DMS79 (cell line): ENCODE measurements at places on chromosomes 1 and 21.

- DNase-seq: no peak
Observed at GRCh38 chr1:171426645-171427044, 58.7 kb upstream of the PRRC2C start.

DNA sequence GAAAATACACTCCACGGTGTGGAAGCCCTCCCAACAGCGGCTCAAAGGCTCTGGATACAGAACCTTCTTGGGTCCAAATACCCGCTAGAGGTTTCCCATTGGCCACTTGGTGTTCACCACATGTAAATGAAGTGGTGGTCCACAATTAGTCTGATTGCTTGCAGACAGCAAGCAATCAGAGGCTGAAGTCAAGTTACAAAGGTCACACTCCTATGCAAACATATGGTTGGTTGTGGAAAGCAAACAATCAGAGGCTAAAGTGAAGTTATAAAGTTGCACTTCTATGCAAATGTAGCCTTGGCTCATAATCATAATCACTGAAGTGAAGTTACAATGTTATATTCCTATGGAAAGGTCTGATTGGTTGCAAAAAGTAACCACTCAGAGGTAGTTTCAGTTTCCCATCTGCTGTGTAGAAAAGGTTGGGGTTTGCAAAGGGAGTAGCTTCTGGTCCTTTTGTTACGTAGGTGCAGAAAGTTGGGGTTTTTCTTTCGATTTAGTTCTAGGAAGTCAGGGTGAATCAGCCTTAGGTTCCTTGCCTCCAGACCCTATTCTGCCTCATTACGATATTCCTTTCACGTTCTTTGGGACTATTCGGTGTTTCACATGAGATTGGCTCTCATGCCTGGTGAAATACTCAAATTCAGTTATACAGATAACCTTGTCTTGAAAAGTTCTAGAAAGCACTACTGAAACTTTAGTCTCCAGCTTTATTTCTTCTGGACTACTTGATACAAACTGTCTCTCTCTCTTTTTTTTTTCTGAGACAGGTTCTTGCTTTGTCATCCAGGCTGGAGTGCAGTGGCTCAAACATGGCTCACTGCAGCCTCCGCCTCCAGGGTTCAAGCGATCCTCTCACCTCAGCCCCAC, 36.7 kb upstream of the MTF2 start:
- no peak for DNase-seq

DNA sequence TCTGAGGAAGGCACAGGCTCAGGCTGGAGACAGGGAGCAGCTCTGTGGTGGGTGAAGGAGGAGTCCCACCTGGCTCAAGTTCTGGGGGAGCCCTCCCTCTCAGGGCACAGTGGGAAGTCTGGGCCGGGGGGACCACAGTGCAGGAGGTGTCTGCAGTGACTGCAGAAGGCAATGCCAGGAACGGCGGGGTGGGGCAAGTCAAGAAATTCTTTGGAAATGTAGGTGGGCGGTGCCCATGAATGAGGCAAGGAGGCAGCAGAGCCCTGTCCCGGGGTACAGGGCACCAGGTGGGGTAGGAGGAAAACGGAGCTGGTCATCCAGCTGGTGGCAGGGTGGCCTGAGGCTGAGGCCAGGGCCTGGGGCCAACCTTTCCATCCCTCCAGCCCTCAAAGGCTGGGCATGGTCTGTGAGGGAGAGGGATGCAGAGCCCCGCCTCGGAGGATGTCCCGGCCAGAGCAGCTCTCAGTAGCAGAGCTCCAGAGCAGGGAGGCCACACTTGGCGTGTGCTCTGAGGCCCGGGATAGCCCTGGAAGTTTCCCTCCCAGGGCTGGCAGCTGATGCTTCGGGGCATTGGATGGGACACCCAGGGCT, 4.7 kb downstream of the TFF3 start:
- DNase-seq: no peak

DNA sequence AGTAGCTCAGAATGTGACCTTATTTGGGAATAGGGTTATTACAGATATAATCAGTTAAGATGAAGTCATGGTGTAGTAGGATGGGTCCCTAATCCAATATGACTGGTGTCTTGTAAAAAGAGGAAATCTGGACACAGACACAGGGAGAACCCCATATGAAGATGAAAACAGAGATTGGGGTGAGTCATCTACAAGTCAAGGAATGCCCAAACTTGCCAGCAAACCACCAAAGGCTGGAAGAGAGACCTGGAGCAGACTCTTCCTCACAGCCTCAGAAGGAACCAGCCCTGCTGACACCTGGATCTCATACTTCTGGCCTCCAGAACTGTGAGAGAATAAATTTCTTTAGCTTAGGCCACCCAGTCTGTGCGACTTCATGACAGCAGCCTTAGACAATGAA, 29.9 kb downstream of the KRTAP19-8 start:
- DNase-seq: no peak

GRCh38 chr1:160167580-160167979, 16.2 kb downstream of the ATP1A4 start:
- peak; percentile 19 for DNase-seq

DNA sequence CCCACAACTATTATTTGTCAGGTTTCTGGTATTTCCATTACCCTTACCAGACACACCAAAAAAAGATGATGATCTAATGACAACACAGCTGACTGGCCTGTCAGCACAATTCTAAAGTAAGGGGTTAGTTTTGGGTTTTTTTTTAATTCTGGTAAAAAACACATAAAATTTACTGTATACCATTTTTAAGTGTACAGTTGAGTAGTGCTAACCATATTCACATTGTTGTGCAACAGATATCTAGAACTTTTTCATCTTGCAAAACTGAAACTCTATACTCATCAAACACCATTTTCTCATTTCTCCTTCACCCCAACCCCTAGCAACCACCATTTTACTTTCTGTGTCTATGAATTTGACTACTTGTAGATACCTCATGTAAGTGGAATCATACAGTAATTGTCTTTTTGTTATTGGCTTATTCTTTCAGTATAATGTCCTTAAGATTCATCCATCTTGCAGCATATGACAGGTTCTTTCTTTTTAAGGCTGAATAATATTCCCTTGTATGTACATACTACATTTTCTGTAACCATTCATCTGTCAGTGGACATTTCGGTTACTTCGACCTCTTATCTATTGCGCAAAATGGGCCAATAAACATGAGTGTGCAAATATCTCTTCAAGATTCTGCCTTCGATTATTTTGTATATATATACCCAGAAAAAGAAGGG, 29.8 kb downstream of the ARNT start:
- DNase-seq: no peak

GRCh38 chr21:41827951-41828883, 50.9 kb downstream of the PRDM15 start:
- no peak for DNase-seq

DNA sequence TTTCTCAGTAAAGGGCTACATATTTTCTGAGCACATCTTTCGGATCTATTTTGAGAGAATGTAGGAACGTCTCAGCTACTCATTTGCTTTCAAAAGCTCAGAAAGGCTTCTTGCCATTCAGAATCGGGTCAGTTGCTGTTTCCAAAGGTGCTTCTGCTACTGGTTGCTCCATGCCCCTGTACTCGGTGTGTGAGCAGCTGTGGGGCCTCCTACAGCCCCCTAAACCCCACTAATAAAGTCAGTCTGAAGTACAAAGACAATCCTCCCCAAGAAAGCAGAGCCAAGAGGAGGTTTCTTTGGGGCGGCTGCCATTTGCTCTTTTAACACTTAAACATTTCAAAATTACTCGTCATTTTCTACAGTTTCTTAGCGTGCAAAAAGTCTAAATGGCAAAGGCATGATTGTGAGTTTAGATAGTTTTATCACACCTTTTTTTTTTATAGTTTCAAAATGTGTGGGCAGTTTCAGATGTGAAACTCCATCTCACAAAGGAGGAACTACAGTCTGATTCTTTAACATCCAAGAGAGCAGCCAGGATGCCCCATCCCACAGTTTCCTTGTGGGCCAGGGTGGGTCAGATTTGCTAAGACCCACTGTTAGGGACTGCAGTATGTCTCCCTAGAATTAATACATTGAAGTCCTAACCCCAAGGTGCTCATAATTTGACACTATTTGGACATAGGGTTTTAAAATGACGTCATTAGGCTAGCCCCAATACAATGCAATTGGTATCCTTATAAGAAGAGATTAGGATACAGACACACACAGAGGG, 4.1 kb downstream of the RUNX1 start:
- no peak for DNase-seq

GRCh38 chr1:207429963-207430362, 24.2 kb upstream of the CR2 start:
- DNase-seq: no peak

- no peak for DNase-seq
Observed at GRCh38 chr1:187853505-187853904, 1024.8 kb downstream of the PLA2G4A start.

- DNase-seq: no peak
Observed at GRCh38 chr1:22208268-22208972, 65.5 kb upstream of the WNT4 start.

DNA sequence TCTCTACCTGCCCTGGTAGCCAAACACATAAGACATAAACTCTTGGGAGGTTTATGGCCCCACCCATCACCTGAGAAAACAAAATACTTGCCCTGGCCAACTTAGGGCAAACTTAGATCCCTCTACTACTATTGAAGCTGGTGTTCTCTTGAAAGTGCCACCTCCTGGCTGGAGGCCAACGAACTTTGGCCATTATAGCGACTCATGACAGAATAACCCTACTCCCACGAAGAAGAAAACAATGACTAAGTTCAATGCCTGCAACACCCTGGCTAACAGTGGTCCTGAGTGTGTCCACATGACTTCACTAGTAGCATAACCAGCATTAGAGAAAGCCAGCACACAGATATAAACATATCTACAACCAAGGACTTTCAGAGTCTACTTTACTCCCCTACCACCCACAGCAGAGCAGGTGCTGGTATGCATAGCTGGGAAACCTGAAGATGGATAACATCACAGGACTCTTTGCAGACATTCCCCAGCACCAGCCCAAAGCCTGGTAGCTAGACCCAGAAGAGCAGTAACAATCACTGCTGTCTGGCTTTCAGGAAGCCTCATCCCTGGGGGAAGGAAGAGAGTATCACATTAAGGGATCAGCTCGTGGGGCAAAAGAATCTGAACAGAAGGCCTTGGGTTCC, 81.0 kb downstream of the SLC30A10 start:
- no peak for DNase-seq

GRCh38 chr1:198660341-198661261, 21.8 kb downstream of the PTPRC start:
- no peak for DNase-seq

GRCh38 chr1:119674835-119675289, 26.8 kb upstream of the ZNF697 start:
- peak; percentile 66 for DNase-seq

DNA sequence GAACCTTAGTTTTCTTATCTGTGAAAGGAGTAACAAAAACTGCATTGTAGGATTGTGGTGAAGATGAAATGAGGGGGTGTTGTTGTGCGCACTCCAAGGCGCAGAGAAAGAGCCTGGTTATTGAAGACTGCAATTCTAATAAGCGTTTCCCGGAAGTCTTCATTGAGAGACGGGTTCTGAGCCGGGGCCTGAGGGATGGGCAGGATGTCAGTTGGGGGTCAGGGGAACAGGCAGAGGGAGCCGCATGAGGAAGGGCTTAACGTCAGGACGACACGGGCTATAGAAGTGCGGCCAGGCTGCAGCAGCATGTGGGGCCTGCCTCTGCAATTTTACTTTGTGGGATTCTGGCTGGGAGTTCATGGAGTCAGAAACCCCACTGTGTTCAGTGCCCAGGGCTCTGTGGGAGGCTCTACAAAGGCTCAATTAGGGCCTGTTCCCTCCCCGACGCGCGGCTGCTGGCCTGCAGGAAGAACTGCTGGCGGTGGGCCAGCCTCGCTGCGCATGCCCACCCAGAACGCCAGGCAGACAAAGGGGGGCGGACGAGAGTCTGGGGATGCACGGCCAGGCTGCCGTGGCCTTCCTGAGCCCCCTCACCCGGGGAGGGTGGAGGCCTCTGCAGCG, 20.7 kb downstream of the TRIM62 start:
- peak; percentile 75 for DNase-seq

GRCh38 chr1:205610036-205610435, 21.8 kb downstream of the ELK4 start:
- DNase-seq: no peak

GRCh38 chr1:36650200-36651065, 167.7 kb upstream of the CSF3R start:
- no peak for DNase-seq

GRCh38 chr1:112934577-112934976, 21.4 kb downstream of the SLC16A1 start:
- DNase-seq: no peak

- DNase-seq: peak; percentile 76
Observed at GRCh38 chr1:150066838-150067183, 765 bp upstream of the VPS45 start.

GRCh38 chr1:153635872-153636271, 2.0 kb downstream of the CHTOP start:
- DNase-seq: no peak

- DNase-seq: no peak
Observed at GRCh38 chr1:175410560-175410959, 218.0 kb upstream of the KIAA0040 start.

DNA sequence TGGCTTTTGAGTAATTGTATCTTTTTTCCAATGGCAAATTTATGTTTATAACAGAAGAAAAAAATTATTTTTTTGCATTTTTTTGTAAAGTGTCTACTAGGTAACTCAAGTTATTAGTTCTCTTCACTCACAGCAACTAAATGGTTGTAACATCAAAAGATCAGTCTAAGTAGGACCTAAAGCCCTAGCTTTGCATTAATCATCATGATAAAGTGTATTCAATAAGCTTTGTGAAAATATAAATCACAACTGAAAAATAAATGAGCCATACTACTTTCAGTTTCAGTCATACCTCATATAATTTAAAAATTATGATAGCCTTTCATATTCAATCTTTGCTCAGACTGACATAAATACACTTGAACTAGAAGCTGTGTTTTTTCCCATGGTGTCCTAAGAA, 6.9 kb downstream of the TAF5L start:
- DNase-seq: no peak

GRCh38 chr1:53558739-53559315, 99.6 kb downstream of the DMRTB1 start:
- no peak for DNase-seq

DNA sequence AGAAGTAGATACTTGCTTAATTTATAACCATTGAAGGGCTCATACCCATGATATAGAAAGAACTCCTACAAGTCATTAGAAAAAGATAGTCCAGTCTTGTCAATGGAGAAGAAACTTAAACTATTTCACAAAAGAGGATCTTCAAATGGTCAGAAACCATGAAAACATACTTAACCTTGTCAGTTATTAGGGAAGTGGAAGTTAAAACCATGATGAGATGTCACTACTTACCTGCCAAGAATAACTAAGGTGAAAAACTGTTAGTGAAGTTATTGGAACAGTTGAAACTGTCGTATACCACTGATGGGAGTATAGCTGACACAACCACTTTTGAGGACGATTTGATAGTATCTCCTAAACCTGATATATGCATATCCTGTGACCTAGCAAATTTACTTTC, 46.8 kb downstream of the OSBPL9 start:
- DNase-seq: no peak
